Foreskin fibroblast (primary cell): ENCODE measurements at places on chromosomes 4 and X.

DNA sequence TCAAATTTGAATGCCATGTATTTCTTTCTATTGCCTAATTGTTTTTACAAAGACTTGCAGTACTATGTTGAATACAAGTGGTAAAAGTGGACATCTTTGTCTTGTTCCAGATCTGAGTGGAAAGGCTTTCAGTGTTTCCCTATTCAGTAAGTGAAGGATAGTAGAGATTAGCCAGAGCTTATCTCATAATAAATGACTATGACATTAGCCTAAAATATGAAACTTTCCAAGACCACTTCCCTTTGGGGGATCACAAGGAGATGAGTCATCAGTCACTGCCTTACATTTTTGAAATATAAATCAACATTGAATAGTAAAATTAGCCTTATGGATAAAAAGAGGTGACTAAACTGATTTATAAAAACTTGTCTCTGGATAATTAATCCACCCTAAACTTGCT is 554.1 kb upstream of the MAGEB2 start:
- peak; percentile 47 for DNase-seq

GRCh38 chr4:182925298-182925757 is 8.1 kb upstream of the DCTD start:
- peak; percentile 44 for DNase-seq

GRCh38 chr4:60805500-60806313 is 394.4 kb upstream of the ADGRL3 start:
- peak; percentile 3 for DNase-seq

DNA sequence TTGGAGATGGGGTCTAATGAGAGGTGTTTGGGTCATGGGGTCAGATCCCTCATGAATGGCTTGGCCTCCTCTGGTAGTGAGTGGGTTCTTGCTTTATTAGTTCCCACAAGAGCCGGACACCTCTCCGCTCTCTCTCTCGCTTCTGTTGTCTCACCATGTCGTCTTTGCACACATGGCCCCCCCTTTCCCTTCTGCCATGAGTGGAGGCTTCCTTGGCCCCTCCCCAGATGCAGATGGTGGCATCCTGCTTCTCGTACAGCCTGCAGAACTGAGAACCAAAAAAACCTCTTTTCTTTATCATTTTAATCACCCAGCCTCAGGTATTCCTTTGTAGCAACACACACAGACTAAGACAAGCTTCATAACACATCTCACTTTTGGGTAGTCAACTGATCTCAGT is 49.6 kb upstream of the SPRY1 start:
- no peak for DNase-seq

DNA sequence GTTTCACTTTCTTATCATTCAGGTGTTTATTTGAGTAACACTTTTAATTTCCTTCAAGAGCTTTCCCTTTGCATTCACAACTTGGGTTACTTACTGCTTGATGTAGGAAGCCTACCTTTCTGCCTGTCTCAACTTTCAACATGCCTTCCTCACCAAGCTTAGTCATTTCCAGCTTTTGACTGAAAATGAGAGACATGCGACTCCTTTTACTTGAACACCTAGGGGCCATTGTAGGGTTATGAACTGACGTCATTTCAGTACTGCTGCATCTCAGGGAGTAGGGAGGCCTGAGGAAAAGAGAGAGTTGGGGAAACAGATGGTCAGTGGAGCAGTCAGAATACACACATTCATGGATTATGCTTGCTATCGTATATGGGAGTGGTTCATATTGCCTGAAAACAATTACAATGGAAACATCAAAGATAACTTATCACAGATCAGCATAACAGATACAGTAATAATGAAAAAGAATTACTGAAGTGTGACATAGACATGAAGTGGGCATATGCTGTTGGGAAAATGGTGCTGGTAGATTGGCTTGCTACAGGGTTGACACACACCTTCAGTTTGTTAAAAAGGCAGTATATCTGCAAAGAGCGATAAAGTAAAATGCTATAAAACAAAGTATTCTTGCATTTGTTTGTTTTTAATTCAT is 25.7 kb downstream of the USP53 start:
- DNase-seq, result no peak

- DNase-seq, result peak; percentile 98
Measured at GRCh38 chr4:25908491-25908901, 5.5 kb upstream of the SMIM20 start.

DNA sequence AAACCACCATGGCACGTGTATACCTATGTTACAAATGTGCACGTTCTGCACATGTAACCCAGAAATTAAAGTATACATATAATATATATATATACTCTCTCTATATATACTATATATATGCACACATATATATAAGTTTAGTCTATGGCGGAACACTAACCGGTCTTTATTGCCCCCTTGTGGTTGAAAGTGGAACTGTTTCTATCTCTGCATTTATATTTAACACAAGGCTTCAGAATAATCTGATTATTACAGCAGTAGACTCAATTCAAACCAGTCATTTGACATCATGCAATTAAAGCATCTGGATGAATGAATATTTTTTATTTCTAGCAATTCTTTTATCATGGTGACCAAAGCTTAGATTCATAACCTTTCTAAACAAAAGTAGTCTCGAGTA is 14.6 kb downstream of the RAB9B start:
- DNase-seq, result peak; percentile 60
